Vein endothelial cell (primary cell): ENCODE measurements at places on chromosomes 3 and 15. TPM values are rescaled to one million over a fixed set of nuclear protein-coding genes. Genes with fewer than 3 reads are reported as not detected.

The DTX3L gene
- 14.0 and 19.5 TPM in 2 replicates for total RNA-seq

The ISG20 gene
- 4.5 and 4.9 TPM in 2 replicates for total RNA-seq

The NRG4 gene
- total RNA-seq: not detected in 2 replicates

The SLC27A2 gene
- 0.19 and 0.33 TPM in 2 replicates for total RNA-seq

The COL6A5 gene
- not detected in 2 replicates for total RNA-seq

The FANCD2OS gene
- not detected in 2 replicates for total RNA-seq

The KLHL6 gene
- 11.7 and 15.4 TPM in 2 replicates for total RNA-seq

The PHLDB2 gene
- total RNA-seq: 90.4 and 90.5 TPM in 2 replicates

The KIF15 gene
- total RNA-seq: 6.2 and 8.8 TPM in 2 replicates

The GPR160 gene
- 5.6 and 7.7 TPM in 2 replicates for total RNA-seq

The TMIE gene
- total RNA-seq: under 0.01 TPM in 1 of 2 replicates, not detected in the other

The MYZAP gene
- 12.7 and 14.4 TPM in 2 replicates for total RNA-seq

The TUSC7 gene
- not detected in 2 replicates for total RNA-seq

The RLBP1 gene
- not detected in 2 replicates for total RNA-seq

The SPINT1 gene
- 3.2 and 5.2 TPM in 2 replicates for total RNA-seq

The DNAJC13 gene
- total RNA-seq: 66.6 and 93.6 TPM in 2 replicates

The AMOTL2 gene
- total RNA-seq: 141 and 175 TPM in 2 replicates

The ADIPOQ gene
- total RNA-seq: not detected in 2 replicates

The C3orf70 gene
- 0.33 and 0.67 TPM in 2 replicates for total RNA-seq

The CCDC39 gene
- 0.10 TPM in 1 of 2 replicates, not detected in the other for total RNA-seq

The GP9 gene
- total RNA-seq: not detected in 2 replicates

The KLF15 gene
- 1.5 and 1.6 TPM in 2 replicates for total RNA-seq

The SMCO1 gene
- total RNA-seq: not detected in 2 replicates

The ONECUT1 gene
- total RNA-seq: not detected in 2 replicates

The CRTC3 gene
- total RNA-seq: 15.8 and 17.6 TPM in 2 replicates

The FOXB1 gene
- not detected in 2 replicates for total RNA-seq

The CHRNA7 gene
- total RNA-seq: 0.33 and 1.4 TPM in 2 replicates

The POC1A gene
- total RNA-seq: 3.9 and 6.4 TPM in 2 replicates

The ANKRD34C gene
- not detected in 2 replicates for total RNA-seq

The GOLGA6A gene
- not detected in 2 replicates for total RNA-seq

The TRIP4 gene
- 13.1 and 13.4 TPM in 2 replicates for total RNA-seq

The WDR82 gene
- 63.7 and 67.3 TPM in 2 replicates for total RNA-seq

The RHOV gene
- under 0.01 and 0.10 TPM in 2 replicates for total RNA-seq

The CAMK2N2 gene
- not detected in 2 replicates for total RNA-seq

The PLSCR2 gene
- not detected in 2 replicates for total RNA-seq
